ENCODE measurements at places on chromosomes 11 and 22. TPM values are rescaled to one million over a fixed set of nuclear protein-coding genes. Genes with fewer than 3 reads are reported as not detected.

GRCh38 chr11:67498544-67498972 is 6.6 kb downstream of the PITPNM1 start:
- peak; percentile 67 for DNase-seq

DNA sequence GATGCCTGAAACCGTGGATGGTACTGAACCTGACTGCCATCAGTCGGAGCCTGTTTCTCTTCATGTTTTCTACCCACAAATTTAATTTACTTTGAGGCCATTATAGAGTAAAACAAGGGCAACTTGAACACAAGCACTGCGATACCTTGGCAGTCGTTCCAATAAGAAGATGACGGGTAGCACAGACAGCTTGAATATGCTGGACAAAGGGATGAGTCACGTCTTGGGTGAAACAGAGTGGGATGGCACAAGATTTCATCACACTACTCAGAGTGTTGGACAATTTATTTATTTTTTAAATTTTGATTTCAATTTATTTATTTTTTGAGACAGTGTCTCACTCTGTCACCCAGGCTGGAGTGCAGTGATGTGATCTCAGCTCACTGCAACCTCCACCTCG is 5.7 kb downstream of the DIXDC1 start:
- no peak for DNase-seq

- no peak for DNase-seq
These were observed 50.3 kb upstream of the SORL1-AS1 start for GRCh38 chr11:121503051-121503450.

DNA sequence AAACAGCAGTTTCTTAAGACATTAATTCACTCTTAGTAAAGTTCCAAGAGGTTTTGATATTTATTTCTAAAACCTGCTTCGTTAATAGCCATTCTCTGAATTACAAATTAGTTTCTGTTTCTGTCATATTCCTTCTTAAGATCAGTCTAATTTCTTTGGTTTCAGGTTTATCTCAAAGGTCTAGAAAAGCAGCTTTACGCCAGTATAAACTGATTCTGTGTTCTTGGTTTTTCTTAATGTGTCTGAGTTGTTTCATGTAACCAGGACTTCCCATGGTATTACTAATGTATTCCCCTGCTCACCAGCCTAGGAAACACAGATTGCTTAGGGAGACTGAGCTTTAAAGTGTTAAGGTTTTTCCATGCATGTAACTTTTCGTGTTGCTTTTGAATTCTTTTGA is 6.8 kb upstream of the ACY3 start:
- DNase-seq: no peak

DNA sequence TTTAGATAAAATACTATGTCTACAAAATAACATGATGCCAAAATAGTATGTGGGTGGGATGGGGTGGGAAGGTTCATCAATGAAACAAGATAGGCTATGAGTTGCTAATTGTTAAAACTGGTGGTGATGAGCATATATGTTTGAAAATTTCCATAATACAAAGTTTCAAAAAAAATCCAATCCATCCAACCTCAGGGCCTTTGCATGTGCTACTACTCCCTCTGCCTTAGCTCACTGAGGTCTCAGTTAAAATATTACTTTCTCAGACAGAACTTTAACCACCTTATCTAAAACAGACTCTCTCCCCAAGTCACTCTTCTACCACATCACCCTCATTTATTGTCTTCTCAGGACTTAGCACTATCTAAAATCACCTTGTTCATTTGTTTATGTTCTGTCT is 201.1 kb downstream of the TTC28 start:
- no peak for DNase-seq

- DNase-seq: no peak
These were observed 3.3 kb upstream of the HEPN1 start for GRCh38 chr11:124915541-124916369.

CCDC87 gene
- 0.24 TPM for total RNA-seq
